Neural cell (in vitro differentiated cells): ENCODE measurements at places on chromosomes 5 and 9. TPM values are rescaled to one million over a fixed set of nuclear protein-coding genes. Genes with fewer than 3 reads are reported as not detected.

Gene C5
- 1.5 and 3.8 TPM in 2 replicates for polyA plus RNA-seq

Gene SLC45A2
- polyA plus RNA-seq = 1.2 and 6.2 TPM in 2 replicates

Gene TRPM3
- 1.3 and 2.0 TPM in 2 replicates for polyA plus RNA-seq

Gene IFNK
- not detected in 2 replicates for polyA plus RNA-seq
